ENCODE measurements at places on chromosomes 7 and 10. TPM values are rescaled to one million over a fixed set of nuclear protein-coding genes. Genes with fewer than 3 reads are reported as not detected.
A peak's percentile ranks its signal among the peaks of the same experiment; 100 is the strongest.

- H3K4me3 ChIP-seq: no peak overlapping the region
- no peak for DNase-seq
- no peaks in the 10 kb centered on the region for H3K27me3 ChIP-seq
- no peaks in the 10 kb centered on the region for H3K4me1 ChIP-seq
These were observed 1599.9 kb upstream of the LRRTM3 start for GRCh38 chr10:65325913-65326312.

Gene PRSS37
- total RNA-seq: not detected

DNA sequence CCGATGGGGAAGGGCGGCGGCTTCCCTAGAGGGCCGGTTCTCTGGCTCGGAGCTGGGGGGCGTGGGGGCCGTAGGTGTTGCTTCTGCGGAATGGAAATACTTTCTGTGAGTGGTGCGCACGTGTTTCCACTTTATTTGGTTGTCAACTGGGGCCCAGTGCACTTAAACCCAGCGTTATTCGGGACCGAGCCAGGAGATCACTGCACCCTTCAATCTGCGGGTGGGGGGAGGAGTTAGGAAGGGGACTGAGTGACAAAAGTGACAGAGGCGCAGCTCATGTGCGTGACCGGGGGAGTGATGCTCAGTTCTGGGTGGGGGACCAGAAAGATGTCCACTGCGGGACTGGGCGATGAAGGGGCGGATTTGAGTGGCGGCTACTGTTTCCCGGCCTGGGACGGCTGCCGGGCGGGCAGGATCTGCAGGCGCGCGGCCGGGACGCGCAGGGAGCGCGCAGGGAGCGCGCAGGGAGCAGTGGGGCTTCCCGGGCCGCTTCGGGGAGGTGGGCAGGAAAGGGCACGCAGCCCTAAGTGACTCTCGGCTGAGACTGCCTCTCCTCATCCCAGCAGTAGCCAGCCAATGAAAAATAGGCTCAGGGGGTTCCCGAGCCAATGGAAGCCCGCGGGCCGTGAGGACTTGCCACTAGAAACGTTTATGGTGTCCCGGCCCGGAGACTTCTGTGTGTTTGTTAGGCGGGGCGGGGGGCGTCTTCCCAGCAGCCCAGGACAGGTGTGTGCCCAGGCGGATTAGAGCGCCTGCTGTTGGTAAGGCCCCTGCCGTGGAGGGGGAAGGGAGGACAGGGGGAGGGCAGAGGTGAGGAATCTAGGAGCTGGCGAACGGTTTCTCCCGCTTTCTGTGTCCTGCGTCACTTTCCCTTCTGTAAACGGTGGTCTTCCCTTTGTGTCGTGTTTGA is 54.3 kb upstream of the KDM7A start:
- H3K36me3 ChIP-seq: no peaks in the 10 kb centered on the region
- H3K27ac ChIP-seq: peak overlapping the region; percentile 87
- peak; percentile 83 for DNase-seq
- H3K4me1 ChIP-seq: peaks cover 46% of the 10 kb centered on the region
- no peaks in the 10 kb centered on the region for H3K27me3 ChIP-seq
- peak overlapping the region; percentile 74 for H3K4me3 ChIP-seq

- H3K4me3 ChIP-seq: no peak overlapping the region
- H3K36me3 ChIP-seq: no peaks in the 10 kb centered on the region
- H3K4me1 ChIP-seq: no peaks in the 10 kb centered on the region
- no peaks in the 10 kb centered on the region for H3K27me3 ChIP-seq
- no peak overlapping the region for H3K27ac ChIP-seq
These were observed 3.4 kb downstream of the GNAT3 start for GRCh38 chr7:80508440-80508839.

GRCh38 chr10:110067960-110068770 is 60.4 kb downstream of the ADD3 start:
- H3K36me3 ChIP-seq: no peaks in the 10 kb centered on the region
- no peak for DNase-seq
- H3K4me1 ChIP-seq: peaks cover 35% of the 10 kb centered on the region
- no peak overlapping the region for H3K4me3 ChIP-seq
- peak overlapping the region; percentile 62 for H3K27ac ChIP-seq

Gene EPO
- 0.97 TPM for total RNA-seq

Gene PRLHR
- total RNA-seq: not detected

- peaks cover 8% of the 10 kb centered on the region for H3K4me1 ChIP-seq
- H3K4me3 ChIP-seq: no peak overlapping the region
- peak; percentile 70 for DNase-seq
- no peaks in the 10 kb centered on the region for H3K36me3 ChIP-seq
- no peak overlapping the region for H3K27ac ChIP-seq
These were observed 97.3 kb upstream of the MACROH2A2 start for GRCh38 chr10:69955211-69955805.

GRCh38 chr7:33035776-33036175 is 26.8 kb downstream of the NT5C3A start:
- no peaks in the 10 kb centered on the region for H3K27me3 ChIP-seq
- H3K27ac ChIP-seq: no peak overlapping the region
- H3K36me3 ChIP-seq: no peaks in the 10 kb centered on the region
- no peak overlapping the region for H3K4me3 ChIP-seq

DNA sequence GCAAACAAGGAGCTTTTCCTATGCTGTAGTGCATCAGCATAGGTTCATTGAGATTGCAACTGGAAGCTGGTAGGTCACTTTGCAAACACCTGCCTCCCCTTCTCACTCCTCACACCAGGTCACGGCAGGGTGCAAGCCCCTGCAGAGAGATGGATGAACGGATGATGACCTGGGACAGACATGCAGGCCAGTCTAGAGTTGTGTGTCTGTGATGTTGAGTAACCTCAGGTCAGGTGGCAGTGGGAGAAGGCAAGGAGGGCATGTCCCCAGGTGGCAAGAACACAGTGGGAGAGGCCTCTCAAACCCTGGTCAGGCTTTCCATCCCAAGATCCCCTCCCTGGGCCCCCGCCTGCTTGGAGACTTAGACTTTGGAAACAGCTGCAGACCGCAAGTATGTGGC is 197.1 kb upstream of the LYZL2 start:
- H3K4me1 ChIP-seq: peaks cover 11% of the 10 kb centered on the region
- DNase-seq: peak; percentile 35
- H3K27ac ChIP-seq: no peak overlapping the region
- H3K36me3 ChIP-seq: no peaks in the 10 kb centered on the region

- peaks cover 76% of the 10 kb centered on the region for H3K4me1 ChIP-seq
- peak overlapping the region; percentile 40 for H3K4me3 ChIP-seq
- H3K27ac ChIP-seq: peak overlapping the region; percentile 88
- no peaks in the 10 kb centered on the region for H3K27me3 ChIP-seq
- DNase-seq: no peak
These were observed 12.5 kb upstream of the DDIT4 start for GRCh38 chr10:72260976-72261783.

DNA sequence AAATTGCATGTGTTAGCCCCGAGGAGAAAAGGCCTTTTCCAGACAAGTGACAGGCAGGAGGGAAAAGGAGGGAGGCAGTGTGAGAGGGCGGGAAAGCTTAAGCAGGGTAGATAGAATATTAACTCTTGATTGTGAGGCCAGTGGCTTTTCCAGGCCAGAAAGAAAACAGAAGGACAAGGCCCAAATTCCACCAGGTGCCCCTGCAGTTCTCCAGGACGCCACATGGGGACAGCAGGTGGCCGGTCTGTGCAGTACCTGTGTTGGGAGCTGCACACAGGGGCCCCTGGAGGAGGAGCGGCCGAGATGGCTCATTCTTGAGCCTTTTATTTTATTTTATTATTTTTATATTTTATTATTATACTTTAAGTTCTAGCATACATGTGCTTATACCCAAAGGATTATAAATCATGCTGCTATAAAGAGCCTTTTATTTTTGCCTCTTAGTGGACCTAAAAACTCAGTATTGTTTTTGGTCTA is 141.3 kb upstream of the KLF14 start:
- peaks cover 62% of the 10 kb centered on the region for H3K36me3 ChIP-seq
- DNase-seq: no peak
- H3K27ac ChIP-seq: peak overlapping the region; percentile 37
- H3K4me3 ChIP-seq: no peak overlapping the region
- H3K27me3 ChIP-seq: no peaks in the 10 kb centered on the region
- peaks cover 17% of the 10 kb centered on the region for H3K4me1 ChIP-seq

DNA sequence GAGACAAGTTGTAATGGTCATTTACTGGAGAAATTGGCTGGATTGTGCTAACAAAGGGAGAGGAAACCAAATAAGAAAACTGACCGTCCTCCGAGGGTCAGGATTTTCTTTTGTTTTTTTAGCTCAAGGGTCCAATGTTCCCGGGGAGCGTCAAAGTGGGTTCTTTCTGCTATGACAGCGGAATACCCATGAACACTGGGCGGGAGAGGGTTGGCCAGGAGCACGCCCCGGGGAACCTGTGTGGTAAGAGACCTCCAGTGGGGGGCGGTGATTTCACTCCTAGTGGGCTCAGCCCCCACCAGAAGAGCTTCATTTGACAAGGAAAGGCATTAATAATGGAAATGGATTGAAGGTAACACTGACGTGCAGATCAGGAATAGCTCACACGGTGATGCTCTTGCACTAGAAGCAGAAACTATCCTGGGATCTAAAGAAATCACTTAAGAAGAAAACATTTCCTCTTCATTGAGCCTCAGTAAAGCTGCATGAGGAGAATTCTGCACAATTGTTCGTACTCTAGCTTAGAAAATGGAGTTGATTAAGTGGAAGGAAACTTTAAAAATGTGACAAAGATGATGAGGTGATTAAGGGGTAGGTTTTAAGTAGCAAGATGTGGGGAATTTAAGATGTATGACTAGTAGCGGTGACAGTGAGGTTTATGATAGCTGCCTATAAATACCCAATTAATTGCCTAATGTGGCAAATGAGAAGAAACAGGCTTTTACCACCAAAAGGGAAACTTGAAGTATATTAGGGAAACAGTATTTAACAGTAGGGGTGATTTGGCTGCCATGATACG is 627.2 kb downstream of the SUGCT start:
- no peaks in the 10 kb centered on the region for H3K4me1 ChIP-seq
- H3K36me3 ChIP-seq: no peaks in the 10 kb centered on the region
- DNase-seq: no peak
- H3K4me3 ChIP-seq: no peak overlapping the region
- H3K27me3 ChIP-seq: no peaks in the 10 kb centered on the region
- H3K27ac ChIP-seq: no peak overlapping the region

DNA sequence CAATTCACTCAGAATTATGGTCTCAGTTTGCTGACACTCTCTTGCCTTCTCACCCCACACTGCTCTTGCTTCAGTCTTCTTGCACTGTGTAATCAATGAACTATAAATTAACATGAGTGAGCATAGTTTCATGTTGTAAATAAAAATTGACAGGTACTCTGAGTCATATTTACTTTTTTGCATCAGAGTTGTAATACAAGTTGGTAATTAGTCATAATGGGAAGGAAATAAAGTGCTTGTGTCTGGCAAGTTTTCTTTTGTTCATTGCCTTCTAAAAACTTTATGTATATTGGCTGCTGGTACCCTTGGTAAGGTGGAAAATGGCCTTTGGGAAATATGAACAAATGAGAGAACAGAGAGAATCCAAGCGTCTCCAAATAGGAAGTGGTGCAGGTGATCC is 169.3 kb upstream of the MAGI2 start:
- H3K4me1 ChIP-seq: no peaks in the 10 kb centered on the region
- no peak overlapping the region for H3K27ac ChIP-seq
- DNase-seq: no peak
- no peaks in the 10 kb centered on the region for H3K36me3 ChIP-seq

- H3K36me3 ChIP-seq: no peaks in the 10 kb centered on the region
- H3K4me3 ChIP-seq: no peak overlapping the region
- no peak overlapping the region for H3K27ac ChIP-seq
- DNase-seq: no peak
- peaks cover 13% of the 10 kb centered on the region for H3K27me3 ChIP-seq
- no peaks in the 10 kb centered on the region for H3K4me1 ChIP-seq
These were observed 355.4 kb downstream of the KCNMA1 start for GRCh38 chr10:77282163-77282562.

GRCh38 chr7:31917256-31917655 is 153.0 kb downstream of the PDE1C start:
- DNase-seq: no peak
- no peak overlapping the region for H3K4me3 ChIP-seq
- H3K4me1 ChIP-seq: no peaks in the 10 kb centered on the region
- no peaks in the 10 kb centered on the region for H3K36me3 ChIP-seq
- no peaks in the 10 kb centered on the region for H3K27me3 ChIP-seq

DNA sequence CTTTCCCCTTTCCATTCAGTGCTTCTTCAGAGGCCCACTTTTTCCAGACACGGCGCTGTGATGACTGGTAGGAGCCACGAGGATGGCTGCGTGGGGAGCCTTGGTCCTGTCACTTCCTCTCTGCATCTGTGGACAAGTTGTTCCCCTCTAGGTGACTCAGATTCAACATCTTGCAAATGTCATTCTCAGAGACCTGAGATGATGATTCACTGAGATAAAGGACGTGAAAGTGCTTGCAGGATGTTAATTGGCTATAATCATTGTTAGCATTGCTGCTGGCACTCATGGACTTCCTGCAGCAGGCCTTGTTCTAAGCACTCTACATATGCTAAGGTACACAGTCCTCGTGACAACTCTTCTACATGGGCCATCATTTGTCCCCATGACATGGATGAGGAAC is 489.8 kb upstream of the ZMIZ1 start:
- peaks cover 3% of the 10 kb centered on the region for H3K4me1 ChIP-seq
- no peaks in the 10 kb centered on the region for H3K27me3 ChIP-seq
- H3K36me3 ChIP-seq: no peaks in the 10 kb centered on the region
- no peak overlapping the region for H3K4me3 ChIP-seq
- no peak for DNase-seq
